ENCODE measurements at places on chromosomes 4 and X.

GRCh38 chrX:87518504-87518903 is 902 bp downstream of the KLHL4 start:
- peak; percentile 27 for DNase-seq

- no peak for DNase-seq
These were observed 201.6 kb upstream of the C1QTNF7 start for GRCh38 chr4:15226203-15226602.

DNA sequence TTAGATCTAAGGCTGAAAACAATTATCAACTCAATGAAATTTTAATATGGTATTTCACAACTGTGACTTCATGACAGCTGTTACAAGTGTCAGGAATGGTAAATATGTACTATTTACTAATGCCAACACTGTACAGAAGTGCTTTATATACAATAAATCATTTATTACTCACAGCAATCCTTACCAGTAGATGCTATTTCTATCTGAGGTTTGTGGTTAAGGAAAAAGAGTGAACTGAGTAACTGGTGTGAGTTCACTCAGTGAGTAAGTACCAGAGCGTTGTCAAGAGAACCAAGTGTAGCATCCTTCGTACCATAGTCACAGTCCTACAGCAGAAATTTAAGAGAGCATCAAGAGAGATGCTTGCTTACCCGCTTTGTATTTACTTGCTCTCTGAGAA is 23.3 kb downstream of the MTHFD2L start:
- peak; percentile 38 for DNase-seq

DNA sequence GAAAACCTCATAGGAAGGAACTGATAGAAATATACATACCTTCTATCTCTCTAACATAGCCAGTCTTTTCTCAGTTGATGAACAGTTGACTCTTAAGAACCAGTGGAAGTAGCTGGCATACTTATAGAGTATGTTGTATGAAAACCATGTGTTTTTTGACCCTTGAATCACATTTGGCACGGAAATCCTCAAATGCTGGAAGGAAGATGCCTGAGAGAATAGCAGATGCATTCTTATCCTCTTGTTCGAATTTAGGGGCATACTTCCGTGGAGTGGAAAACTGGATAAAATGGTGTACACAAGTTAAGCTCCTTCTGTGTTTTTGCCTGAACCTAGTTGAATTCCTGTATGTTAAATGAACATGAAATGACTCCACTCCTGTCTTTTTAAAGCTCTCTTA is 145.5 kb downstream of the PCDH7 start:
- DNase-seq = no peak

DNA sequence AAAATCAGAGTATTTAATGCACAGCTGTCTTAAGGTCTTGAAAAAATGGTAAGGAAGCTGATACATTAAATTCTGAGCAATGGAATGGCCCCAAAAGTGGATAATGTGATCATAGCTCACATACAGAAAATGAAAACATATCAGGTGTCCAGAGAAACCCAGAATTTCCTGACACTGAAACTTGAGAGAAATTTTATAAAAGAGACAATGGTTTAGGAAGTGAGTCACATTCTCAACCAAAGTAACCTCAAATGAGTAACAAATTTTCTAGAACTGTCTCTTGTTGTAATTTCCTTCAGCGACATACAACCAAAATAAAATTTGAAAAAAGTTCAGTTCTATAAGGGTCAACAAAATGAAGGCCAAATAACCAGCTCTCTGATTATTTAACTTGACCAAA is 37.4 kb upstream of the PACRGL start:
- DNase-seq = peak; percentile 69

DNA sequence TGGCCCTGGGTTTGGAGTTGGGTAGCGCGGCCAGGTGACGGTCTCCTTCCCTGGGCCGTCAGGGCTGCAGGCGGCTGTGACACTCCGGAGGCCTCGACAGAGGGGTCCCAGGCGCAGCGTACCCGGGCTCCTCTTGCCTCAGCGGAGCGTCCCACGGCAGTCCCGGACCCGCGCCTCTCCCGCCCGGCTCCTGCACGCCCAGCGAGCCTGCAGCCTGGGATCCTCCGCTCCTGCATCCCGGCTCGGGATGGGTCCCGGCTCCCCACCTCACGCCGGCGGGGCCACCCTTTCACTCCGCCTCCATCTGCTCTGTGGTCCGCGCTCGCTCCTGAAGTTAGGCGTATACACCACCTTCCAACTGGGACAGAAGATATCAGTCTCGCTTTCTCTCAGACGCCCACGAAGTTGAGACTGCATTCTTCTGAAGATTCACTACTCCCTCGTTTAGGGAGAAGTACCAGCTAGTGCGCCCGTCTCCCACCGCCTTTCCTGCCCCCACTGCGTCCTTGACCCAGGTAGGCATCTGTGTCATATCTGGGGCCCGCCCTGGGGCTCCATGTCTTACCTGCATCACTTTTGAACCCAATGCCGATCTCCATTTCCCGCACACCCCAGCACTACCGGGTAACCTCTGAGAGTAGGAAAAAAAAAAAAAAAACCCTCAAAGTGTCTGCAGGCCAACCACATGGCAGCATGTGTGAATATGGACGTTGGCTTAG is 32.3 kb upstream of the KDR start:
- no peak for DNase-seq

DNA sequence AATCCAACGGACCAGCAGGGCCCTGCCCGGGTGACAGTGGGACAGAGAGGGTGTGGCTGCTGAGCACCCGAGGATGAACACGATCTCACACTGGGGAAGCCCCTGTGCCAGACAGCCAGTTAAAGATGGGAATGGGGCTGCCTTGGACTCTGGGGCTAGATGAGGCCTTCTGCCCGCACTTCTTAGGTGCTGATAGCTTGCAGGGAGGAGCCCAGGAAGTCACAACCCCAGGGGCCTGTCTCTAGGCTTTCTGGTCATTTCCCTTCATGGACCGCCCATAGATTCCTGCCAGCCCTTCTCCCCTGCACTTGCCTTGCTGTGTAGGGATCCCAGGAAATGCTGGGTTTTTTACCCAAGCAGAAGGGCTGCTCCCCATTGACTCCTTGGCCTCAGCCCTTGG is 6.2 kb downstream of the ZNF275 start:
- no peak for DNase-seq

DNA sequence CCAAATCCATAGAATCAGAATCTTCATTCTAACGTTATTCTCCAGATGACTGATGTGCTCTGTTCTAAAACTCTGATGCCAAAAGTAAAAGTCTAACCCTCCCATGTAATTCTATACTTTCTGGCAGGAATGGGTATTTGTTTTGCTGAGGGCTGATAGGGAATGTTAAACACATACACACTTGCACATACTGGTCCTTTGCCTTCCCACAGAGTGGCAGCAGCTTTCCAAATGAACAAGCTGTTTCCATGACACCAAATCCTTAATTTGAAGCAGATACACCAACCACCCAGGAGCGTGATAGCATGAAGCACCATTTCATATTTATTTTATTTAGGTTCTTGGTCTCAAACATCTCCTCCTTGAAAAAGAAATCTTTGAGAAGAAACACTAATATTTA is 155.5 kb upstream of the PRDX4 start:
- no peak for DNase-seq

GRCh38 chrX:153704021-153704526 is 16.3 kb downstream of the SLC6A8 start:
- DNase-seq = no peak

Measured in astrocyte of the spinal cord (primary cell).